Hair follicle dermal papilla cell (primary cell): ENCODE measurements at places on chromosomes 5 and 9. TPM values are rescaled to one million over a fixed set of nuclear protein-coding genes. Genes with fewer than 3 reads are reported as not detected.

The DDX4 gene
- 0.32 TPM in 1 of 2 replicates, not detected in the other for total RNA-seq

The CCNJL gene
- total RNA-seq: under 0.01 and 1.1 TPM in 2 replicates

The NEURL1B gene
- total RNA-seq: 0.65 and 0.97 TPM in 2 replicates

The GNA14 gene
- total RNA-seq: 0.97 and 3.4 TPM in 2 replicates

The ORM1 gene
- total RNA-seq: not detected in 2 replicates

The DNM1 gene
- 59.6 and 119 TPM in 2 replicates for total RNA-seq

The DCAF12 gene
- 18.3 and 24.5 TPM in 2 replicates for total RNA-seq

The TTC33 gene
- total RNA-seq: 10.4 and 13.1 TPM in 2 replicates

The MEGF10 gene
- total RNA-seq: 6.8 and 14.4 TPM in 2 replicates

The ZNF484 gene
- 16.3 and 17.5 TPM in 2 replicates for total RNA-seq

The PANK3 gene
- 53.6 and 61.7 TPM in 2 replicates for total RNA-seq

The CTSV gene
- 0.32 TPM in 1 of 2 replicates, not detected in the other for total RNA-seq

The RPP25L gene
- 15.4 and 18.3 TPM in 2 replicates for total RNA-seq

The NEUROG1 gene
- not detected in 2 replicates for total RNA-seq

The PCDH1 gene
- total RNA-seq: 1.2 and 1.5 TPM in 2 replicates

The CRB2 gene
- total RNA-seq: under 0.01 and 0.16 TPM in 2 replicates

The GHR gene
- 2.9 and 5.2 TPM in 2 replicates for total RNA-seq

The IPPK gene
- total RNA-seq: 10.7 and 13.8 TPM in 2 replicates

The SQSTM1 gene
- 616 and 684 TPM in 2 replicates for total RNA-seq

The DCTN3 gene
- 58.1 and 78.7 TPM in 2 replicates for total RNA-seq

The MYOZ3 gene
- 1.3 and 1.5 TPM in 2 replicates for total RNA-seq

The PCDHB4 gene
- 0.49 TPM in 2 replicates for total RNA-seq

The SLC35D2 gene
- 13.8 and 14.6 TPM in 2 replicates for total RNA-seq

The OR1L4 gene
- total RNA-seq: not detected in 2 replicates

The SV2C gene
- total RNA-seq: not detected in 2 replicates

The KIF2A gene
- 46.4 and 55.8 TPM in 2 replicates for total RNA-seq

The MYO10 gene
- total RNA-seq: 32.1 and 46.1 TPM in 2 replicates

The PCDHA9 gene
- 0.16 and 0.36 TPM in 2 replicates for total RNA-seq

The DRD1 gene
- under 0.01 and 0.36 TPM in 2 replicates for total RNA-seq

The CCDC171 gene
- 2.4 and 3.9 TPM in 2 replicates for total RNA-seq

The BSPRY gene
- not detected in 2 replicates for total RNA-seq

The SLC25A2 gene
- 1.3 and 1.9 TPM in 2 replicates for total RNA-seq

The ANP32B gene
- 5.5 and 5.8 TPM in 2 replicates for total RNA-seq

The CER1 gene
- not detected in 2 replicates for total RNA-seq

The CCDC187 gene
- not detected in 2 replicates for total RNA-seq

The GGTA1 gene
- total RNA-seq: not detected in 2 replicates

The IL3 gene
- total RNA-seq: not detected in 2 replicates

The FUT7 gene
- not detected in 2 replicates for total RNA-seq

The PTGDS gene
- total RNA-seq: 16.9 and 20.2 TPM in 2 replicates
